Activated T-cell treated with anti-CD3 and anti-CD28 coated beads, Interleukin-2, amount 50 U/mL, for 4 hours (primary cell): ENCODE measurements at places on chromosomes 13 and 19.

GRCh38 chr13:37597477-37598025 is 1.0 kb downstream of the POSTN start:
- DNase-seq: no peak

GRCh38 chr19:41811036-41811435 is 14.6 kb downstream of the CEACAM3 start:
- DNase-seq: no peak

- no peak for DNase-seq
Measured at GRCh38 chr19:22882797-22883196, 50.7 kb downstream of the ZNF723 start.

DNA sequence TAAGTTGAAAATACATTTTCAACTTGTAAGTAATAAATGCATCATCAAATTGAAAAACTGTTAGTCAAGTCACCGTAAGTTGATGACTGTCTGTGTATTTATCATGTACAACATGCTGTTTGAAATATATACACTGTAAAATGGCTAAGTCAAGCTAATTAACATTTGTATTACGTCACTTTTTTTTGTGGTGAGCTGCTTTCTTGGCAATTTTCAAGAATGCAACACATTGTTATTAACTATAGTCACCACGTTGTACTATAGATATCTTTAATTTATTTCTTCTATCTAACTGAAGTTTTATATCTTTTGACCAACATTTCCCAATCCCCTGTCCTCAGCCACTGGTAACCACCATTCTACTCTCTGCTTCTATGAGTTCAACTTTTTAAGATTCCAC is 57.0 kb downstream of the RBM26 start:
- DNase-seq: no peak

GRCh38 chr19:41690801-41691065 is 2.7 kb upstream of the CEACAM7 start:
- no peak for DNase-seq

- no peak for DNase-seq
Measured at GRCh38 chr13:98201984-98202383, 24.9 kb upstream of the RNF113B start.

DNA sequence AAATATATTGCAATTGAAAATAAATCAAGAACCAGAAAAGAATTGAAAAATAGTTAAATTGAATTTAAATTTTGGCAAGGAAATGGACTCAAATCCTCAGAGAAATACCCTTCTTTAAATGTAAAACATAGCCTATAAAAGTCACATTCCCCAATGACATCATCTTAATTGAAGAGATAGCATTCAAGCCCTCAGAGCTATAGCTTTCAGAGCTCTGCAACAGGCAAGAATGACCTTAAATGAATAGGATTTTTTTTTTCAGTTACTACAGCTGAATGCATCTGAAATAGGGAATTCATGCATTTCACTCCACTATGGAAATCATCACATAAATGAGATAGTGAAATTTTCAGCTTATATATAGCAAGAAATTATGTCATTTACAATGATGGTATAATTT is 1049.0 kb downstream of the OLFM4 start:
- DNase-seq: no peak

DNA sequence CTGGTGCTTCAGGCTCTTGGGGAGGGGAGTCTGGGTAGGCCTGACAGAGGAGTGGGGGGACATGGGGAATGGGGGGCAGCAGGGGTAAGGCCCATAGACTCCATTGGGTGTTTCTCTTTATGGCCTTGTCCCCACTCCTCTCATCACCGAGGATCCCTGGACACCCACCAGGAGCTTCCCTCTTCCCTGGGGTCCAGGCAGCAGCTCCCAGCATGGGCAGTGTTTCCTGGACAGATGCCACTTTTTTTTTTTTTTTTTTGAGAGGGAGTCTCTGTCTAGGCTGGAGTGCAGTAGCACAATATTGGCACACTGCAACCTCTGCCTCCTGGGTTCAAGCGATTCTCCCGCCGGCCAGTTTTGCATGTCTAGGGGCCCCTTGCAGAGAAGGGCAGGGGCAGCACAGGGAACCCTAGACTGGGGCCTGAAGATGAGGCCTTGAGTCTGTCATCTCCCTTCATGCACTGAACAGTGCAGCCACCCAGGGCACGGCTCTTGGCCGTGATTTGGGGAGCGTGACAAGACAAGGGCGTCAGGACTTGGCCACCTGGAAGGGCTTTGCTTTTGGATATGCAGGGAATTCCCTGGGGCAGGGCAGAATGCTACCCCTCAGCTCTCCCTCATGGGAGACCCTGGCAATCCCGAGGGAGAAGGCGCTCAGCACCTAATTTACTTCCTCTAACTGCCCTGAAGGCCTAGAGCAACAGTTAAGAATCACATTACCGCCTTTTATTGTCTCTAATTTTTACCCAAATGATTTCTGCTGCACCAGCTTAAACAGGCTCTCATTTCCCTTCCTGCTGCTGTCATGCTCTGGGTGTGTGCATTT is 213.9 kb upstream of the ZNF536 start:
- DNase-seq: no peak

DNA sequence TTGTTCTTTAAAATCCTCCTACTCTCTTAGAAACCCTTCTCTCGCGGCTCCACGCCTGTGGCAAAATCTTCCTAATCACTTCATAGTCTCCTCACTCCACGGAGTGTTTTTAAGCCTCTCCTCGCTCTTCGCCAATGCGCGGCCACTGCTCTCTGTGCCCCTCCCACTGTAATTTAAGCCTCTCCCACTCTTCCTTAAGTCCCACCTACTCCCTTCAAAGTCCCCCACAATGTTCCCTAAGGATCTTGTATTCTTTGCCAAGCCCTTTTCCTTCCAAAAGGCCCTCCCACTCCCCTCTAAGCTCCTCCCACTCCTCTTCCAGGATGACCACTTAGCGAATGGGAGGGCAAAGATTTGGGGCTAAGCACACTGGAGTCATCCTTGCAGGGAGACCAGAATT is 1.3 kb downstream of the FIZ1 start:
- no peak for DNase-seq

GRCh38 chr19:19464339-19465098 is 50.8 kb downstream of the TSSK6 start:
- no peak for DNase-seq

- no peak for DNase-seq
Measured at GRCh38 chr19:14614099-14614412, 31.2 kb downstream of the CLEC17A start.

DNA sequence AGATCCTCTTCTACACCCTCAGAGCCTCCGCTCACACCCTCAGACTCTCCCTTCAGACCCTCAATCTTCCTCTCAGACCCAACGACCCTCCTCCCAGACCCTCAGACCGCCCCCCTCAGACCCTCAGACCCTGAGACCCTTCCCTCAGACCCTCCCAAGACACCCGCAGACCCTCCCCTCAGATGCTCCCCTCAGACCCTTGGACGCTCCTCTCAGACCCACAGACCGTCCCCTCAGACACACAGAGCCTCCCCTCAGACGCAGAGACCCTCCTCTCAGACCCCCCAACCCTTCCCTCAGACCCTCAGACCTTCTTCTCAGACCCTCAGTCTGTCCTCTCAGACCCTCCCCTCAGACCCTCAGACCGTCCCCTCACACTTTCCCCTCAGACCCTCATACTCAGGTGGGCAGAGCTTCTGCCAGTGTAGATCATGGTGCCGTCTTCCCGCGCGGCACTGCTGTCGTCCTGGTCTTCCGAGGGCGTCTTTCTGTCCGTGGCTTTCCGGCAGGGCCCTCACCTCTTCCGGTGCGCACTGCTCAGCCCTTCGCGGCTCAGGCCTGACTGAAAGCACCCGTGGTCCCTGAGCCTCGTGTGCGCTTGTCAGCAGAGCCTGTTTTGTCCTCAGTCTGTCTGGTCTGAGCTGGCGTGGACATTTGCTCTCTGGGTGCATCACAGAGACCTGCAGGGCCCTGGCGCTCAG is 18.9 kb upstream of the TFDP1 start:
- DNase-seq: no peak

DNA sequence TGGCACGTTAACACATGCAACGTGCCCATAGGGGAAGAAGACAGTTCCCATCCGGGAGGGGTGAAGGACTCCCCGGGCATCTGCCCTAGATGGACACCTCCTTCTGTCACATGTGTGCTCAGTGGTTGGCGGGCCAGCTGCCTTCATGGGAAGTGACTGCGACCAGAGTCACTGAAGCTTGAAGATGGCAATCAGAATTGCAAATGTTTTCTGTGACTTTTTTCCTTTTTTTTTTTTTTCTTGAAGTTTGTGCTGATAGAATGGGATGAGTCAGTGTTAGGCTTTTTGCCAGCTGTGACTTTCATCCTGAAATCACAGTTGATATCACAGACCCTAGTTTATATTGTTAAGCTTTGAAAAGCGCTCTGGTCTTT is 109.2 kb upstream of the MCF2L start:
- no peak for DNase-seq

- no peak for DNase-seq
Measured at GRCh38 chr19:13958043-13958442, 5.7 kb downstream of the DCAF15 start.

- DNase-seq: no peak
Measured at GRCh38 chr19:18060472-18060871, 26.3 kb downstream of the IL12RB1 start.

DNA sequence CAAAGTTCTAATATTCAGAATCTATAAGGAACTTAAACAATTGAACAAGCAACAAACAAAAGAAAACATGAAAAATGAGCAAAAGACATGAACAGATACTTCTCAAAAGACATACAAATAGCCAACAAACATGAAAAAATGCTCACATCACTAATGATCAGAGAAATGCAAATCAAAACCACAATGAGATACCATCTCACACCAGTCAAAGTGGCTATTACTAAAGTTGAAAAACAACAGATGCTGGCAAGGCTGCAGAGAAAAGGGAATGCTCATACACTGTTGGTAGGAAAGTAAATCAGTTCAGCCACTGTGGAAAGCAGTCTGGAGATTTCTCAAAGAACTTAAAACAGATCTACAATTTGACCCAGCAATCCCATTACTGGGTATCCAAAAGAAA is 74.3 kb downstream of the CRYL1 start:
- no peak for DNase-seq

DNA sequence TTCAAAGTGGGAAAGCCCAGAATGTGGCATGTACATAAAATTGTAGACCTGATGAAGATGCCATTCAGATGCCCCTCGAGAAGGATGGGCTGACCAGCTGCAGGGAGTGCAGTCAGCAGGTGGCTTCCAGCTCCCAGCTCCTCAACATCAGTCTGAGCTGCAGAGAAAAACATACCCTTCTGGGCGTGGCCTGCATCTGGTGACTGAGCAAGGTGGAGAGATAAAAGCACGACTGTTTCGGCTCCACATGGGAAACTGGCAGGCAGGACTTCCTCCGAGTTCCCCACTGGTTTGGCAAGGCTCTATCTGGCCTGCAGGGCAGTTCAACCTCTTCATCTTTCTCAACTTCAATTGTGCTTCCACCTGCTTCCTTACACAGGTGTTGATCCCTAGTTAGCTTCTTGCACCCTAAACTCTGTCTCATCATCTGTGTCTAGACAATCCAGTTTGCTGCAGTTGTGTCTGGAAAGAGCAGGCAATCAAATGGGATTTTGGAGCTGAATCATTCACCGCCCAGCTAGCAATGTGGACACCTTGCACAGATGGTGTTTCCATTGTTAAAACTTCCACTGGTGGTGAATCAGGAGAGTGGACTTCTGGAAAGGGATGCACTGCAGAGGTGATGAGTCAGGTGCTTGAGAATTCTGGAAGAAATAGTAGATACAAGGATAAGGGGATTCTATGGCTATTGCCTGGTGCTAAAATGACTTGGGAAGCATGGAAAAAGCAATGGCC is 56.8 kb downstream of the POLR1D start:
- no peak for DNase-seq

DNA sequence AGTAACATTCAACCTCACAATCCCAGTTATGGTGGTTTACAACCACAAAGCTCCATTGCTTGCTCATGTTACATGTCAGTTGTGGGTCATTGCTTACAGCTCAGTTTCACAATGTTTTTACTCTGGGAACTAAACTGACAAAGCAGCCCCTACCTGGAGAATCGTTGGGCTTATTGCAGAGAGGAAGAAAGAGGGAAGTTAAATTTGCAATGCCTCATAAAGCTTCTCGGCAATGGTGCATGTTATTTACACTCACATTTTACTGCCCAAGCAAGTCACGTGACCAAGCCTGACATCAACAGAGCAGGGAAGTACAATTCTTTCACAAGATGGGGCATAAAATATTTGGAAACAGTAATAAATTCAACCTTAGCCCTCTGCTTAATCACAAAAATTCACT is 441.6 kb downstream of the TDRD3 start:
- no peak for DNase-seq

DNA sequence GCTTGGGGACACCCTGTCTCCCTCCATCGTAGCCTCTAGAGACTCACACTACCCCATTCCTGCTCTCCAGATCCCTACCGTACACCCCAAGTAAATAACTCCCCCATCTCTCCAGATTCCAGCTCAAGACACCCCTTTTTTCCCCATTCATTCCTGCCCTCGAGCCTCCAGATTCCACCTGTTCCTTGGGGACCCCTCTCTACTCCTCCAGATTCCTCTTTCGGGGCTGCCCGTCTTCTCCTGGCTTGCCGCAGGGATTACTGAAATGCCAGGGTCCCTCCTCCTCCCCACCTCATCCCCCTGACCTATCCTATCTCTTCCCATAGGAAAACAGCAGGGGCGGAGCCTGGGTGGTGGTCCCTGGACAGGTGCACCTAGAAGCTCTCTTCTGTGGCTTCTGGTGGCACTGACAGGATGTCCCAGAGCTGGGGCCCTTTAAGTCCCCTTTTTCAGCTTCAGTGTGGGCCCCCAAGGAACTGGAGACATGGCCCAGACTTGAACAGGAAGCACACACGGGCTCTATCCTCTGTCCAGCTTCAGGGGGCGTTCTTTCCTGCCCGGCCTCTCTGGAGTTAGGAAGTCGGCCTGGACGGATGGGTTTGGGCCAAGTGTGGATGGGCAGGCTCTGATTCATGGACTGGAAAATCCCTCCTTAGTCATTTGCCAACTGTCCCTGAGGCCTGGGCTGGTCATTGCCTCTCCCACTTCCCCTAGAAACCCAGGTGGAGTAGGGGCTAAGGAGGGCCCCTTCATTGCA is 1.2 kb downstream of the ZSWIM4 start:
- no peak for DNase-seq

DNA sequence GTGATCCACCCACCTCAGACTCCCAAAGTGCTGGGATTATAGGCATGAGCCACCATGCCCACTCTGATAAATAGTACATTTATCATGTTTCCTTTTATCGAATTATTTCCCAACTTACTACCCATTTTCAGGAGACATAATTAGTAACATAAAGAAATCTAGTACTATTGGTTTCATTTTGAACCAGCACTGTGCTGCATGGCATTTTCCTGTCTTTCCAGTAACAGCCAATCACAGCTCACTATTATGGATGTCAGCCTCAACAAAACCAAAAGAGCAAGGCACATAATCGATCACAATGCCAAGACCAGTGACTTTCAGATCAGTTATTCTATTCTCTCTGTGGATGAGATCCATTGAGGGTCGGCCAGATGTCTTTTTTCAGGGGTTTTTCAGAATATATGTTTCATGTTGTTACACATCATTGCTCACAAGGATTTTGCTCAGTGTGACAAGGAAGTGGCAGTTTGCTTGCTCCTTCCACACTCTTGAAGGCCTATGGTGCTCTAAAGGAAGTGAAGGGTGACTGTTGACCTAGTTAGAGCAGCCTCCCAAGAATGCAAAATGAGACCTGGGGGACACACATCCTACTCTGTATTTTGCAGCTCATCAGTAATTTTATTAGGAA is 233.4 kb downstream of the KCNRG start:
- no peak for DNase-seq

- DNase-seq: no peak
Measured at GRCh38 chr13:21987793-21988192, 316.9 kb downstream of the FGF9 start.

- no peak for DNase-seq
Measured at GRCh38 chr19:46946611-46947238, 72.9 kb upstream of the NPAS1 start.

- no peak for DNase-seq
Measured at GRCh38 chr13:39810091-39810877, 154.8 kb downstream of the COG6 start.
